ENCODE measurements at places on chromosomes 12 and 14.

DNA sequence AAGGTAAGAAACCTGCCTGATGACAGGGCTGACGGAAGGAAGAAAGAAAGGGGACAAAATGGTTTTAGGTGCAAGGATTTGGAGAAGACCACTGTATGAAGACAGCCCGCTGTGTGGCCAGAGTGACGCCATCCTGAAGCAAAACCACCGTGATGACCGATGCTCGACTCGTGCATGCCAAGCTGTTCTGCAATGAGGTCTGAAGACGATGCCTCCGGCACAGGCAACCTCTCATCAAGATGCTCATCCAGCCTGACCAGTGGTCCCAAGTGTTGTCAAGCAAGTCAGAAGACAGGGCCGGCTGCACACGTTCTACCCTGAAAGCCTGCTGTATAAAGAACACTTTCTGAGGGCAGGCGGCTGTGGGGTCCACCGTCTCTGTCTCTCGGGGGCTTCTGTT lies 34.8 kb downstream of the STX2 start:
- no peak for DNase-seq

- DNase-seq = no peak
These were observed 24.7 kb downstream of the DUSP6 start for GRCh38 chr12:89327486-89328094.

DNA sequence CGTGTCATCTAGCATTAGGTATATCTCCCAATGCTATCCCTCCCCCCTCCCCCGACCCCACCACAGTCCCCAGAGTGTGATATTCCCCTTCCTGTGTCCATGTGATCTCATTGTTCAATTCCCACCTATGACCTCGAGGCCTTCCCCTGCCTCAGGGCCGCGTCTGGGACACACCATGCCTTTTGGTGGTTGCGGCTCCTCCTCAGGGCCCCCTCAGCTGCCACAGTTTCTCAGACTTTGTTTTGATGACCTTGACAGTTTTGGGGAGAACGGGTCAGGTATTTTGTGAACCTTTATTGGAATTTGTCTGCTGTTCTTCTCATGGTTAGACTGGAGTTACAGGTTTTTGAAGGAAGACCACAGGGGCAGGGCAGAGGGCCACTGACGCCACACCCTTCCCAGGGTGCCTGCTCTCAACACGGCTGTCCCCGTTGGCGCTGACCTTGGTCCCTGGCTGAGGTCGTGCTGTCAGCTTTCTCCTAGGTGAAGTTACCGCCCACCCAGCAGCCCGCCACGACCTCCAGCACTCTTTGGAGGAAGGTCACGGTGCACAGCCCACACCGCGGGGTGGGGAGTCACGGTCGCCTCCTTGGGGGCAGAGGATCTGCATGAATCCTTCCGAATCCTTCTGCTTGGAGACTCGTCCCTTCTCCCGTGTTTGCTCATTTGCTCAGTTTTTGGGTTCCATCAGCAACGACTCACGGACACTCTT lies 130.5 kb downstream of the KIF26A start:
- DNase-seq = no peak

DNA sequence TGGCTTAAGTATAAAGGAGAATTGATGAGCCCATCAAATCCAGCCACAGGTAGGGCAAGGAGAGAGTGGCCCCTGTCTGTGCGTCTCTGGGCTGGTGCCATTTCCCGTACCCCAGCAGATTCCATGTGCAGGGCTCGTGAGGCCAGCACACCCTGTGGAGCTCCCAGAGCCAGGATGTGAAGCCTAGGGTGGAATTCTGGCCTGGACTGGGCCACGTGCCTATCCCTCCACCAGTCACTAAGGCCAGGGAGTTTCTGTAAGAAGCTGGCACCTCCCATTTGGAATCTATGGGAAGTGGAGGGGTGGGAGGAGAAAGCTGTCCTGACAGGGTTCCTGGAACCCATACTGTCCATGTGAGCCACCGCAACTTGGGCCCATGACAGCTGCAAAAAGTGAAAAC lies 148.5 kb downstream of the FOXN3 start:
- no peak for DNase-seq

DNA sequence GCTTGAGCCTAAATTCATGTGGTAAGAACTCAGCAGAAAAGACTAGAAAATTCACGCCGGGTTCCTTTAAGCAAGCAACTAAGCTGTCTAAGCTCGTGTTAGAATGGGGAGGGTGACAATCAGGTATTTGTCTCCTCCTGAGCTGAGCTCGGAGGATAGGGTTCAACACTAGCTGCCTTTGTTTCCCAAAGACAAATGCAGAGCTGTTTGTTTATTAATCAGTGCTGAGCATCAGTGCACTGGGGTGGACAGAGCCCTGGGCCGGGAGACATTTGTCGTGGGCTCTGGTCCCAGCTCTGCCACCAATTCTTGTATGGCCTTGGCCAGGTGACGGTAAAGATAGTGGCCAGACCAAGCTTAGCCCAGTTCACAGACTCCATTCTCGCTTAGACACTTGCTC lies 43.7 kb downstream of the DEGS2 start:
- DNase-seq = no peak

DNA sequence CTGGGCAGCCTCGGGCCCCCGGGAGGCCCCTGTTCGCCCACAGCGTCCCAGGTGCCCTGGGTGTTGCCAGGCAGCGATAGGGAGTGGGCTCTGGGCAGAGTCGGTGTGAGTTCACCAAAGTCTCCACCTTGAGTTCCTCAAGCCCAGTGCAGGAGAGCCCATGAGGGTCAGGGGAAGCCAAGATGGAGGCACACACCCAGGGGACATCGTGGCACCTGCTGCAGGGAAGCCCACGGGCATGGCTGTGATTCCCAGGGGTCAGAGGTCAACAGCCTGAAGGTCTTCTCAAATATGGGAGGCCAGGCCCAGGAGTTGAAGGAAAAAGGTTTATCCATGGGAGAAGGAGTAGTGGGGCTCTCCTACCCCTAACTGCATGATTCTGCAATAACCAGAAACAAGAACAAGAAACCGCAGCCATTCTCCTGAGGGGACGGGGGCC lies 148.8 kb downstream of the ADGRD1 start:
- peak; percentile 5 for DNase-seq

DNA sequence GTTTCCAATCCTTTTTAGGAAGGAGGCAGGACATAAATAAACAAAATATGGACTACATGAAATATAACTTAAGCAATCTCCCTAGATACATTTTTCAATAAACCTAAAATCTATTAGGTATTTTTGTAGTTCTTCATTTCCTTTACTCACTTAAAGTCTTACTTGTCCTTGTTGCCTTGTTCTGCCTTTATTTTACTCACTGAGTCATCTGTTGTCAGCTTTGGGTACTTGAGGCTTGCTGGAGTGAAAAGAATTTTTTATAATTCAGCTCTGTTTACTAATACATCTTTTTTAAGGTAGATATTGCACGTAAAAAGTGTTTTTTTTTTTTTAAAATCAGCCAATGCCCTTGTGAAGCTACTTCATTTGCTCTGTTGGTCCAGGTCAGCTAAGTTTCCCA lies 216.2 kb downstream of the PELI2 start:
- DNase-seq = no peak

DNA sequence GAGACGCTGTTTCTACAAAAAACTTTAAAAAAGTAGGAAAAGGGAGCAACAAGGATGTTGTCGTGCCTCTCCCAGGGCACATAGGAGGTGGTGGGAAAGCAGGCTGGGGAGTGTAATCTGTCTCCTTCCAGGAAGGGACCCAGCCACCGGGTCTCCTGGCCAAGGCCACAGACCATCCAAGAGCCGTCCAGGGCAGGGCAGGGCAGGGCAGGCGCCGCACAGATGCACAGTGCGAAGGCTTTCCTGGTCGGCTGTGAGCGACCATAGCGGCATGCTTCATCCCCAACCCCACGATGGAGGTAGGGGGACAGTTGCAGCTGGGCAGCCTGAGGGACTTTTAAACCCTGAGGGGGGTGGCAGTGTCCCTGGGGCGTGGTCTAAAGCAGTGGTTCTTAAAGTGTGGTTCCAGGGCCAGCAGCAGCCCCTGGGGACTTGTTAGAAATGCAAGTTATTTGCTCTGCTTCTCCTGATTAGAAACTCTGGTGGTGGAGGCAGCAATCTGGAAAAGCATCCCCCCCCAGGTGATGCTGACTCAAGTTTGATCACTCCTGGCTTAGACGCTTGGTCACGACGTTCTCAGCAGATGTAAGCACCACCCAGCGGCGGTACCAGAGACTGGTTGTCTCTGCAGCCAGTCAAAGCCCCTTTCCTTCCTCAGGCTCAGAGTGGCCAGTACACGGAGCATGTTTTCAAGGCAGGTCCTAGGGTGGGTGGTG lies 197.4 kb upstream of the PRMT8 start:
- no peak for DNase-seq

DNA sequence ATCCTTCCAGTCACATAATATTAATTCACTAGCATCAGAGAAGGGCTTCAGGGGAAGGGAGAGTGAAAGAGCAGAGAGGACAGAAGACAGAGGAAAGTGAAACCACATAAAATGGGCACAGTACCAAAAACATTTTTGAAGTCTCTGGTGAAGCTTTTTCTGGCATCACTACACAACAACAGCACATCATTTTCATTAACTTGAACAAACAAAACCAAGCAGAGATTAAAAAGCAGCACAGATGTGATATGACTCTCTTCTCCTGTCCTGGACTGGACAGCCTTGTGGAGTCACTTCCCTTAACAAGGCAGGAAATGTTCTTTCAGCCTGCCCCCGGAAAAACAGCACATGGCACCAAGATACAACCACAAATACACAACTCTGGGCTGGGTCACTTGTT lies 112.0 kb downstream of the TSPAN8 start:
- DNase-seq = no peak

DNA sequence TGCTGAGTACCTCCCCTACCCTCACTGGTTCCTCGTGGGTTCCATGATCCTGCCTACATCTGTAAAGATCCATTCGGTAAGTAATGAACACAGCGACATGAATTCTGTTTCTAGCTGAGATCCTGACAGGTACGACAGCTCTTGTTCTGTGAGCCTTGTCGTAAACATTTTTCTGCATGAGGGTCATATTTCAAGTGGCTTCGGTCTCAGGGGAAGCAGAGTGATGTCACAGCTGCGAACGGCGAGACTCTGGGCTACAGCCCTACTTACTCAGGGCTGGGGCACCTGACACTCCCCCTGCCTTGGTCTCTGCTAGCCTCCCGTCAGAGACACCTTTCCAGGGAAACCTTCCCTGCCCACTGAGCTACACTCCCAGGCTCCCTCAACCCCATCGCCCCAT lies 85.8 kb downstream of the RBM19 start:
- no peak for DNase-seq

DNA sequence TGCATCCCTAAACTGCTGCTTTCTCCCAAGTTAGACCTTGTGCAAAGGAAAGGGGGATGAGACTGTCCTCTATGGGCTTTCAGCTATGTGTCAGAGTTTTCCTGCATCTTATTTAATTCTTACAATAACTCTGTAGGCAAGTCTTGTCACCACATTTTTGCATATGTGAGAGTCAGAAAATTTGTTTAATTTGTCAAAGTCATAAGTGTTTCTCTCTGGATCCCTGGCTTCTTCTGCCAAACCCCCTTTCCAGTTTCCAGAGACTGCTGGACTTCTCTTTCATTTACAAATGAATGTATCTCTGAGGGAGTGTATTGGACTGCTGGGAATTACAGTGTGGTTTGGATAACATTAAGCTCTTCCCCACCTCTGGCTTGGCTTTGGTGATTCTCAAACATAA lies 877.6 kb upstream of the SEL1L start:
- DNase-seq = no peak

DNA sequence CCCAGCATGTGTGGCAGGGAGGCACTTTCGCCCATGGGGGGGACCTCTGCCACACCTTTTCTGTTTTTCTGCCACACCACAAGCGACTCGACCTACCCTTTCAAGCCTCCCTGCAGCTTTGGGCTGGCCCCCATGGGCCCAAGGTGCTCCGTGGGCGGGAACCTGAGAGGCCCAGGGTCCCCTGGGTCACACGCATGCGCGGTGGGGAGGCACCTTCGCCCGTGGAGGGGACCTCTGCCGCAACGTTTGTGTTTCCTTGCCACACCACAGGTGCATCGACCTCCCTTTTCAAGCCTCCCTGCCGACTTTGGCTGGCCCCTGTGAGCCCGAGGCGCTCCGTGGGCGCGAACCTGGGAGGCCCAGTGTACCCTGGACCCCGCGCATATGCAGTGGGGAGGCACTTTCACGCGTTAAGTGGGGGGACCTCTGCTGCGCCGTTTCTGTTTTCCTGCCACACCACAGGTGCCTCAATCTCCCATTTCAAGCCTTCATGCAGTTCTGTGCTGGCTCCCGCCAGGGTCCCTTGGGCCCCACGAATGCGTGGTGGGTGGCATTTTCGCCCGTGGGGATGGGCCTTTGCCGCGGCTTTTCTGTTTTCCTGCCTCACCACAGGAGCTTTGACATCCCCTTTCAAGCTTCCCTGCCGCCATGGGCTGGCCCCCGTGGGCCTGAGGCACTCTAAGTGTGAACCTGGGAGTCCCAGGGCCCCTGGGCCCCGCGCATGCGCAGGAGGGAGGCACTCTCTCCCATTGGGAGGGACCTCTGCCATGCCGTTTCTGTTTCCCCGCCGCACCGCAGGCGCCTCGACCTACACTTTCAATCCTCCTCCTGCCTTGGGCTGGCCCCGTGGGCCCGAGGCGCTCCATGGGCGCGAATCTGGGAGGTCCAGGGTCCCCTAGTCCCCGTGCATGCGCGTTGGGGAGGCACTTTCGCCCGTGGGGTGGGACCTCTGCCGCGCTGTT lies 332.2 kb downstream of the ALG10 start:
- no peak for DNase-seq

DNA sequence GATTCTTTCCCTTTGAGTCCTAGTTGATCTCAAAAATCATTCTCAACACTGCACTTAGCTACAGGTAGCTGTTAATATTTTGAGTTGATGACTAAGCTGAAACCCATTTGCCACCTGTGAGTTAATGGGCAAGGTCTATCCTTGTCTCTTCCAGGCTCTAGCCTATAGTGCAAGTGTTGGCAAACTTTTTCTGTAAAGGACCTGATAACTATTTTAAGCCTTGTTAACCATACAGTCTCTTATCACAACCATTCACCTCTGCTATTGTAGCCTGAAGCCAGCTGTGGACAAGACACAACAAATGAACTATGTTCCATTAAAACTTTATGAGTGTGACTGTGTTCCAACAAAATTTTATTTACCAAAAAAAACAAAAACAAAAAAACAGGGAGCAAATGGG lies 19.4 kb downstream of the RAP1B start:
- no peak for DNase-seq

- peak; percentile 64 for DNase-seq
These were observed 195.8 kb upstream of the DIO3 start for GRCh38 chr14:101365329-101366158.

GRCh38 chr12:574475-575128 lies 88.6 kb downstream of the NINJ2 start:
- DNase-seq = peak; percentile 17

- no peak for DNase-seq
These were observed 18.7 kb downstream of the FBXL14 start for GRCh38 chr12:1575408-1576401.

Data from tibial artery (tissue), 4 donors.